Islet precursor cell (in vitro differentiated cells): ENCODE measurements at places on chromosomes 16 and 17.

DNA sequence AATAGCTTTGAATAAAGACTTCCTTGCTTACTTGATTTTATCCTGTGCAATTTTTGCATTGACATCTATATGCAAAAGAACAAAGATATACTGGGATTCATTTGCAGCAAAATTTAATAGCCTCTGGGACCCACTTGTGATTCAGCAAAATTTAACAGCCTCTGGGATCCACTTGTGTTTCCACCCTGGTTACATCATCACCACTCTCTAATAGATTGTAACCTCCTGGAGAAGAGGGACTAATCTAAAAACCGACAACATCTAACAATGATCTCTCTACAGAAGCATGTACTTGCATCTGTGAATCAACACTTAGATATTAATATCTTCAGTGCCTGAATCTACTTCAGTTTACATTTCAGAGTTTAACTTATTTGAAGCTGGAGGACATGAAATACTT is 202.0 kb upstream of the CPHXL start:
- no peak for DNase-seq

DNA sequence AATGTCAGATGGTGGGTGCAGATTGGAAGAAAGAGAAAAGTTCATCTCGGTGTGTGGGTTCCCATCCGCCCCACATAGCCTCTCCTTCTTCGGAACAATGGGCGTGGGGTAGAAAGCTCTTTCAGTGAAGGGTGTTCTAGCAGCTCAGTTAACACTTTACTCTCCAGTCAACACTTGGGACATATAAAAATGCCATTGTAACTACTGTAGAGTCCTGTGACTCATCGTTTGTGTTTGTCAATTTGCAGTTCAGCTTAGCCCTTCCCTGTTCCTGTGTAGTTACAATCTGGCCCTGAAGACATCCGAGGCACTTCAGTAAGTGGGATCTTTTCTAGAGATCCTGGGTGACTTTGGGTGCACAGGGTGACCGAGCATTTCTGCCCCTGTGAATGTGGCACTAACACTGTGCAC is 11.5 kb upstream of the CLEC18C start:
- DNase-seq = no peak

DNA sequence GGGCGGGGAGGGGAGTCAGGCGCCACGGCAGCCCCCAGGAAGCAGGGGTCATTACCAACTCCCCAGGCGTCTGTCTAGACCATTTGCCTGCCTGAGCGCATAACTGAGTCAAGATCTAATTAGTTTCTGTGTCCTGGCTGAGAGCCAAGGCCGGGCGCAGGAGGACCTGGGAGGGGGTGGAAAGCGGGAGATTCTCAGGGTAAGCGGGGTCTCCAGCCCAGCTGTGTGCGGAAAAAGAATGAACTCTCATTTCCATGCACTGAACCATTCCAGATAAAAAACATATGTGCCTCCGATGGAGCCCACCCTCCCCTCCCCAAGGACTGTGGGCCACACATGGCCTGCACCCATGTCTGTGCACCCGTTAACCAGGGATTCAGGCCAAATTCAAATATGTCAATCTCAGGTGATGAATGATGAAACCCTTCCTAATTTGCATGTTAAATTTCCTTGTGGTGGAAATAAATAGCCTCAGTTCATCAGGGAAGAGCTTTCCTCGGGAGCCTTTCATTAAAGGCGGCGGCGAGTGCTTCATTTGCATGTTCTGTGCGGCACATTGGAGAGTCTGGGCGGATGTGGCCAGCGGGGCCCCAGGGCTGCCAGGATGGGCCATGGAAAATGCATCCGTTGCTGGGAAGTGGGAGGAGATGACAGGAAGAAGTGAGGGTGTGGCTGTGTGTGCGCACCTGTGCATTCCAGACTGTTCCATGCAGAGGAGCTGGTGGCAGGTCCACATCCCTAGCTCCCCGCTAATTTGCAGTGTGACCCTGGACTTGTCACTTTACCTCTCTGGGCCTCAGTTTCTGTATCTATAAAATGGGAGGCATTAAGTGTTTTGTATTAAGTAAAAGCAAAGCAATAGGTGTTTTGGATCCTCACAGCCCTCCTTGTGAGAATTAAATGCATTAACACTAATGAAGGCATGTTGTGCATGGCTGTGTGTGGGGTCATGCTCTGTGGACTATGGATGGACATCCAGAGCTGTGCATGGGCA is 151.1 kb downstream of the SDK2 start:
- peak; percentile 86 for DNase-seq

DNA sequence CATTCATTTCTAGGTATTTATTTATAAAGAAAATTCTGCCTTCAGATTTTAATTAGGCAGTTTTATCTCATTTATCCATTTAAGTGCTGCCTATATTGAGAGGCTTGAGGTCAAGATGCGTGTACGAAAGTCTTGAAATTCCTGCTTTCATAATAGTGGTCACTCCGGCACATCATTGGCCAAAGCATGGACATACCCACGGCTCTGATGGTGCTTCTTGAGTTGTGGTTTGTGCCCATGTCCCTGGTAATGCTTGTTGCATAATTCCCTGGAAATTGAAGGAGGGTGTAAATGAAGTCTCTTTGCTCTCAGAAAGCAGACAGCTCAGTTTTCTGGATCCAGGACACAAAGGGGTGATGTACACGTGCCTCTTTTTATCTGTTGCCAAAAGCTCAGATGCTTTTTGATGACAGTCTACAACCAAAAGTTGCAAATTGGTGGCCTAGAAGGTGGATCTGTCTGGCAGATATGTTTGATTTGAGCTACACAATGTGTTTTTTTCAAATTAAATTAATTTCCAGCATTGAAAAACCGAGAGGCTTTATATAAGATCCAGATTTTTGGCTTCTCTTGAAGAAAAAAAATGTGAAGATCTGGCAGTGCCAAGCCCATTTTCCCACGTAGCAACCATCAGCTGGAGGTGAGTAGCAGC is 94.4 kb downstream of the SHISA9 start:
- no peak for DNase-seq

DNA sequence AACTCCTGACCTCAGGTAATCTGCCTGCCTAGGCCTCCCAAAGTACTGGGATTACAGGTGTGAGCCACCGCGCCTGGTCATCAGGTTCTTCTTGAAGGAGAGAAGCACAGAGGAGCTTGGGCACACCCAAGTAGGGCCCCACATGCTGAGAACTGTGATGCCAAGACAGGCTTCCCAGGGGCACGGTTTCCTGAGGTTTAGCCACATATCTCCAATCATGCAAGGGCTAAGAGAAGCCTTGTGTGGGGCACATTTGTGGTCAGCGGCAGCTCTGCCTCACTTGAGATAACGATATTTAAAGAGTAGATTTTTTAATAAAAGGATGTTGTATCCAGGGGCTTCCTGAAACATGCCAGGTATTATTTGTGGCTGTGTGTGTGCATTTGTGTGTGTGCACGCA is 46.9 kb downstream of the CUEDC1 start:
- no peak for DNase-seq

GRCh38 chr16:24645739-24646645 is 83.5 kb upstream of the TNRC6A start:
- no peak for DNase-seq
